ENCODE measurements at places on chromosomes 12 and 14. TPM values are rescaled to one million over a fixed set of nuclear protein-coding genes. Genes with fewer than 3 reads are reported as not detected.

GRCh38 chr14:33150666-33151428, 212.2 kb downstream of the NPAS3 start:
- H3K27ac ChIP-seq, result no peak overlapping the region
- H3K4me1 ChIP-seq, result no peaks in the 10 kb centered on the region
- H3K36me3 ChIP-seq, result no peaks in the 10 kb centered on the region
- no peaks in the 10 kb centered on the region for H3K27me3 ChIP-seq
- H3K4me3 ChIP-seq, result no peak overlapping the region
- no peak for DNase-seq

DNA sequence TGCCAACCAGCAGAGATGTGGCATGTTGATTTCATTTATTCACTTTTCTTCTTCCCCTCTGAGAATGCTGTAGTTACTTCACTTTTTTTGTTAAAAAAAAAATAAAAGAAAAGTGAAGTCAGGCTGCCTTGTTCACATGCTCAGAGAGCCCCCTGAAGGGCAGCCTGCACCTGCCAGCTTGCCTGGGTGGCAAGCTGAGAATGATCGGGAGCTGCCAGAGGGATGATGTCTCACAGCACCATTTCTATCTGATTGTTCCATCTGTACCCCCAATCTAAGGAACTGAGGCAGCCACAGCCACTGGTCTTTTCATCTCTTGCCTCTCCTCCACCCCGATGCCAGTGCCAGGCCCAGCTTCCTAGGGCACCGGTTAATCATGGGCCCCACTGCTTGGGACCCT, 118.2 kb downstream of the TSPAN9 start:
- no peak for DNase-seq
- H3K27ac ChIP-seq, result no peak overlapping the region
- no peak overlapping the region for H3K4me3 ChIP-seq

GRCh38 chr12:93060666-93061472, 131.8 kb upstream of the EEA1 start:
- H3K4me1 ChIP-seq, result peaks cover 17% of the 10 kb centered on the region
- peak overlapping the region; percentile 62 for H3K27ac ChIP-seq
- no peaks in the 10 kb centered on the region for H3K27me3 ChIP-seq
- H3K36me3 ChIP-seq, result no peaks in the 10 kb centered on the region
- no peak overlapping the region for H3K4me3 ChIP-seq

- no peak for DNase-seq
- H3K36me3 ChIP-seq, result no peaks in the 10 kb centered on the region
- no peaks in the 10 kb centered on the region for H3K27me3 ChIP-seq
These were observed at the start of gene CLEC7A for GRCh38 chr12:10130042-10130441. CLEC7A (minus strand) TSS chr12:10130199; CDS start chr12:10130082, 117 bp downstream.

GRCh38 chr14:43706900-43707299, 800.2 kb downstream of the FSCB start:
- H3K4me3 ChIP-seq, result no peak overlapping the region
- H3K4me1 ChIP-seq, result no peaks in the 10 kb centered on the region
- no peak for DNase-seq
- no peaks in the 10 kb centered on the region for H3K27me3 ChIP-seq

- H3K27ac ChIP-seq, result peak overlapping the region; percentile 89
- DNase-seq, result no peak
- peak overlapping the region; percentile 91 for H3K4me3 ChIP-seq
- H3K27me3 ChIP-seq, result no peaks in the 10 kb centered on the region
- peaks cover 16% of the 10 kb centered on the region for H3K4me1 ChIP-seq
These were observed 344 bp downstream of the SPTLC2 start for GRCh38 chr14:77616133-77616453.

GRCh38 chr12:111453071-111453989, 47.6 kb downstream of the SH2B3 start:
- DNase-seq, result no peak
- H3K4me1 ChIP-seq, result peaks cover 29% of the 10 kb centered on the region
- H3K4me3 ChIP-seq, result no peak overlapping the region
- peaks cover 65% of the 10 kb centered on the region for H3K36me3 ChIP-seq
- H3K27me3 ChIP-seq, result no peaks in the 10 kb centered on the region

DNA sequence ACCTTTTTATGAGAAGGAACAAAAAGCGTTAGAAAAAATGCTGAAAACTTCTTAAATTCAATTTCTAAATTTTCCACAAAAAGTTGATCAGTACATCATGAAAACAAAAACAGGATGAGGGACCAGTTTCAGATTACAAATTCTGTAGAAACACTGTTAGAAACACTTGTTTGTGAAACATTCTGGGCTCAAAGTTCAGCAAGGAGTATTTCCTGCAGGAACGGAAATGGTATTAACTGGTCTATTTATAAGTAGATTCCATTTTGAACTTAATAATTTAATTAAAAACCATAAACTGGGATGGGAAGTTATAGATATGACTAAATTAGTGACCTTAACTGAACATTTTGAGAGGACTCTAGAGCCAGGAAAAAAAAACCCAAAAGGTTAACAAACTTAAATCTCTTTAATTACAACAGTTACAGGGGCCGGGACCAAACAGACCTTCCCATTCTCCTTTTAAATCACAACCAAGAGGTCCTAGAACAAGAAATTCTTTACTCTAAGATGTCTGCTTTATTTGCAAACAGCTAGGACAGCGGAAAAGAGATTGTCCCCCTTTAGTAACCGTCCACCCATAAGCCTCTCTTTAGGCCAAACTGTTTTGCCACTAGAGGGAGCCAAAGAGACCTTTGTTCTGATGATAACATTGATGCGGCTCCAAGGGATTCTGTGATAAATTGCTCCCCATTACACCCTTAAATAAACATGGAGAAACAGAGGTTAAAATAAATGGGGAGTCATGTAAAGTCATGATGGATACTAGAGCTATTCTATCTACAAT, 69.0 kb upstream of the RERGL start:
- H3K36me3 ChIP-seq, result no peaks in the 10 kb centered on the region
- DNase-seq, result no peak
- H3K27me3 ChIP-seq, result no peaks in the 10 kb centered on the region
- no peak overlapping the region for H3K4me3 ChIP-seq

GRCh38 chr14:85308531-85309300, 221.2 kb upstream of the FLRT2 start:
- no peaks in the 10 kb centered on the region for H3K36me3 ChIP-seq
- H3K27me3 ChIP-seq, result no peaks in the 10 kb centered on the region
- no peak overlapping the region for H3K27ac ChIP-seq
- H3K4me3 ChIP-seq, result no peak overlapping the region

DNA sequence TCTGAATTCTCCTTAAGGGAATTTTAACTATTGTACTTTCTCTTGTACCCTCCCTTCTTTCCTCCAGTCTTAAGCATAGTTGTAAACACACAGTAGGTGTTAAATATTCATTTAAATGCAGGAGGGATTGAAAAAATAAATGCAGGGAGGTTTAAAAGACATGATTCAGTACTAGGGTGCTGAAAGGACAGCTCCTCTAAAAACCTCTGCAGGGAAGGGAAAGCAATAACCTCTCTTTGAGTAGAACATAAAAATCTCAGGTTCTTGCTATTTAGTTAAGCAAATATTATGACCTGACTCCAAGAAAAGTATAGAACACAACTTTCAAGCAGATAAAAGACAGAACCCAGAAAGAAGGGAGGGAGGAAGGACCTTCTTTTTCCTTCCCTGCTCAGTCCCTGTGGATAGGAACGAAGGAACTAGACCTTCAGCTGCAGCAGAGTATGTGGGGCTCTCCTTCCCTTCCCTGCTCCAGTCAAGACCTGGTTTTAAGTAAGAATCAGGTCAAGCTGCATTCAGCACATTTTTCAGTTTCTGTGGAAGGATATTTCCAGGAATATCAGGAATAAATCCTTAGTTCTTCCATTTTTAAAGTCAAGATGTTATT, 4.7 kb downstream of the MAP3K9 start:
- H3K4me1 ChIP-seq, result no peaks in the 10 kb centered on the region
- H3K36me3 ChIP-seq, result no peaks in the 10 kb centered on the region
- no peak overlapping the region for H3K4me3 ChIP-seq
- H3K27ac ChIP-seq, result no peak overlapping the region
- no peak for DNase-seq

DNA sequence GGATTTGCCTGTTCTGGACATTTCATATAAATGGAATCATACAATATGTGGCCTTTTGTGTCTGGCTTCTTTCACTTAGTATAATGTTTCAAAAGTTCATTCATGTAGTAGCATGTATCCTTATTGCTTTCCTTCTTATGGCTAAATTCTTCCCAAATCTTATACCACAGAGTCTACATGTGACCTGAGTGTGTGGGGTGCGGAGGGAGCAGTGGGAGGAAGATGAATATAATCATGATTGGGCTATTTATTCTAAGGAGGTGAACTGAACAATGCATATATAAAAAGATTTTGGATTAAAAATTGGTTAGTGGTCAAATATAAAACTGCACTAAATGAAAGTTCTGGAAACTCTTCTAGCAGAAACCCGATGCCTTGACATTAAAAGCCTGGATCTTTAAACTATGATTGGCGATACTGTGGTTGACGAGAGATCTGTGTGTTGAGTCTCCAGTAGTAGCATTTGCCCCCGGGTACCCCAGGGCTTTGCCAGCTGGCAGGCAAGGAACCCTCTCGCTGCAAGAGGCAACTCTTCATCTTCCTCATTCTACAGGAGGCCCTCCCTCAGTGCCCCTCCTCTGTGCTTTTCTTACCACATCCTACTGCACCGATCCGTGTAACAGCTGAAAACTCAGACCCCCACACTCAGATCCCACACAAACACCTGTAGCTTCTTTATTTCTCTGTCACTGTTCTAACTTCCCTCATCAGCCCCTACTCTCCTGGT, 2.6 kb downstream of the CYP46A1 start:
- DNase-seq, result no peak
- H3K27me3 ChIP-seq, result no peaks in the 10 kb centered on the region
- H3K27ac ChIP-seq, result no peak overlapping the region
- H3K4me1 ChIP-seq, result peaks cover 21% of the 10 kb centered on the region
- no peak overlapping the region for H3K4me3 ChIP-seq
- no peaks in the 10 kb centered on the region for H3K36me3 ChIP-seq

DNA sequence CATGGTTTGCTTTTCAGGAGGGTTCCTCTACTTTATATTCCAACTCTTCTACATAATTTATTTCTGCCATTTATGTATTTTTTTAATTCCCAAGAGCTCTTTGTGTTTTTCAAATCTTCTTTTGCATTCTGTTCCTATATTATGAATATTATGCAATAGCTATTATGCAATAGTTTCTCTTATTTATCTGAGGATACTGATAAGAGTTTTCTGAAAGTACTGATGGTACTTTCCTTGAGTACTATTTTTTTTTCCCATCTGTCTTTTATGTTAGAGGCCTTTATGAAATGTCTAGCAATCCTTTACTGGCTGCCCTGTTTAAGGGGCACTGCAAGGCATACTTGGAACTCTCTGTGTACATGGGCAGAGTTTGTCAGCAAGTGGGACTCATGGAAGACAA, 93.4 kb downstream of the SLC41A2 start:
- DNase-seq, result no peak
- H3K27me3 ChIP-seq, result no peaks in the 10 kb centered on the region
- H3K36me3 ChIP-seq, result no peaks in the 10 kb centered on the region
- no peak overlapping the region for H3K4me3 ChIP-seq

GRCh38 chr14:84477996-84478395, 1051.9 kb upstream of the FLRT2 start:
- H3K4me1 ChIP-seq, result no peaks in the 10 kb centered on the region
- no peaks in the 10 kb centered on the region for H3K27me3 ChIP-seq
- H3K36me3 ChIP-seq, result no peaks in the 10 kb centered on the region
- no peak overlapping the region for H3K4me3 ChIP-seq
- no peak overlapping the region for H3K27ac ChIP-seq

GRCh38 chr12:90399357-90399756, 555.6 kb downstream of the CCER1 start:
- H3K4me1 ChIP-seq, result no peaks in the 10 kb centered on the region
- DNase-seq, result no peak
- no peak overlapping the region for H3K4me3 ChIP-seq
- no peaks in the 10 kb centered on the region for H3K36me3 ChIP-seq
- no peak overlapping the region for H3K27ac ChIP-seq
- no peaks in the 10 kb centered on the region for H3K27me3 ChIP-seq

DNA sequence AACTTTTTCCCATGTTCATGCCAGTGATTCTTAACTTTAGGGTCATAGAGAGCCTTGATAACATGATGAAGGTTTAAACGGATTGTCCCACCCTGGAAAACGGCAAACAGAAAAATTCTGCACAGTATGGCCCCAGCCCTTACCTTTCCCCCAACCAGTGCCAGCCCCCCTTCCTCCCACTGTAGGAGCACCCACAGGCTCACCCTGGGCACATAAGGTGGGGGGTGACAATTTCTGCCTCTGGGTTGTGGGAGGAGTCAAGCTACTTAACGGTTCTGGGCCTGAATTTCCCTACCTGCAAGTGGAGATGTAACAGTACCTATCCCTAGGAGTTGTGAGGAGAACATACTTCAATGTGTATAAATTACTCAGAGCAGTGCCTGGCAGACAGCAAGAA, 18.0 kb downstream of the XRCC3 start:
- H3K27ac ChIP-seq, result peak overlapping the region; percentile 49
- DNase-seq, result peak; percentile 16
- peaks cover 36% of the 10 kb centered on the region for H3K4me1 ChIP-seq
- H3K27me3 ChIP-seq, result no peaks in the 10 kb centered on the region
- H3K36me3 ChIP-seq, result peaks cover 95% of the 10 kb centered on the region

DNA sequence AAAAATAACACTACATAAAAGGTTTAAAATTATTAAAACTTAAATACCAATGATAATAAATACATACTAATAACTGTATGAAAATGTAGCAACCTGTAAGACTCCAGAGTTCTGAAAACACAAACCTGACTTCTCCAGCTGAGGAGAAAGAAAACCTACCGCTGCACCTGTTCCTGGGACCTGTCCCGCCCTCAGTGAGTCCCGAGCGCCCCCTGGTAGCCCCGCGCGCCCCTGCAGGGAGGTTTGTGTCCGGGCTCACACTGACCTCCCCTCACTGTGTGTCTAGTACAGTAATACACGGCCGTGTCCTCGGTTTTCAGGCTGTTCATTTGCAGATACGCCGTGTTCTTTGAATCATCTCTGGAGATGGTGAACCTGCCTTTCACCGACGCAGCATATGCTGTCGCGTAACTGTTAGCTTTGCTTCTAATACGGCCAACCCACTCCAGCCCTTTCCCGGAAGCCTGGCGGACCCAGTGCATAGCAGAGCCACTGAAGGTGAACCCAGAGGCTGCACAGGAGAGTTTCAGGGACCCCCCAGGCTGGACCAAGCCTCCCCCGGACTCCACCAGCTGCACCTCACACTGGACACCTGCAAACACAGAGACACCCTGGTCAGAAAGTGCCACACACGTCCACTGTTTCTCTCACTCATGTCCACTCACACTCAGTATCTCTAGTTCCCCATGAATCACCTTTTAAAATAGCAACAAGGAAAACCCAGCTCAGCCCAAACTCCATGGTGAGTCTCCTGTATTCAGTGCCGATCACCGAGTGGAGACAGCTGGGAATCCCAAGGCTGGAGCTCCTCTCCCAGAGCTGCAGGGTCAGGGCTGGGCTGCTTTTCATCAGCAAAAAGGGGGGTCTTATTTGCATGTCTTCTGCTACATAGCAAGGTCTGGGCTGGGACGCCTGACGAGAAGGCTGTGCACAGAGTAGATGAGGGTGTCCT, 1276.3 kb downstream of the TMEM121 start:
- H3K27me3 ChIP-seq, result no peaks in the 10 kb centered on the region
- no peak overlapping the region for H3K27ac ChIP-seq
- H3K4me1 ChIP-seq, result no peaks in the 10 kb centered on the region
- no peaks in the 10 kb centered on the region for H3K36me3 ChIP-seq
- no peak for DNase-seq

The ZDHHC22 gene
- total RNA-seq, result not detected

Measured in heart left ventricle (tissue), 16 donors.